ENCODE measurements at places on chromosomes 12 and 14.

DNA sequence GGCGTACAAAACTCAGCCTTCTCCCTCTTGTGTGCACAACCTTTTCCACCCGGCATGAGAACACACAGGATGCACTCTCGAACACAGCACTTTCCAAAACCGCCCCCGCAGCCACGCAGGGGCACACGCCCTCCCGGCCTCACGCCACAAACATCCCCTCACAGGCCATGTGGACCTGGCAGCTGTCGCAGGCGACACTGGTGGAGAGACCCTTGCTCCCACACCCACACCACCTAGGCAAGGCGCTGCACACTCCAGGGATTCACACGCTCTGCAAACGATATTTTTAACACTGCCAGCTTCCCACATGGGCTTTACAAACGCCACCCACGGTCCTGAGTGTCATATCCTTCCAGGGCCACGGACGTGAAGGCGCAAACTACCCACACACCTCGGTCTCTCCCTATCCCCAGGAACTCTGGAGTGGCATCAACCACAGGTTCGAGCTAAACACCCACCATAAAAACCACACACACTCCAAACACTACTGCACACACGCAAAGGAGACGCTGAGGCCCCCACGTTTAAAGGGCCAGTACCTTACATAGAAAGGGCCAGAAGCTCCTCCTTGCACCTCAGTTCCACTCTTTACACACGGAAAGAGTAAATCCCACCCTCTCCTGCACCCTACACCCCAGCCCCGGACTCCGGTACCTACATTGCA lies 12.4 kb upstream of the ITGB7 start:
- no peak for DNase-seq

GRCh38 chr12:92556637-92557421 lies 146.0 kb upstream of the PLEKHG7 start:
- no peak for DNase-seq

GRCh38 chr12:65758401-65758800 lies 65.9 kb upstream of the HMGA2 start:
- no peak for DNase-seq

- DNase-seq, result no peak
Measured at GRCh38 chr12:46904406-46905238, 78.8 kb upstream of the SLC38A4 start.

DNA sequence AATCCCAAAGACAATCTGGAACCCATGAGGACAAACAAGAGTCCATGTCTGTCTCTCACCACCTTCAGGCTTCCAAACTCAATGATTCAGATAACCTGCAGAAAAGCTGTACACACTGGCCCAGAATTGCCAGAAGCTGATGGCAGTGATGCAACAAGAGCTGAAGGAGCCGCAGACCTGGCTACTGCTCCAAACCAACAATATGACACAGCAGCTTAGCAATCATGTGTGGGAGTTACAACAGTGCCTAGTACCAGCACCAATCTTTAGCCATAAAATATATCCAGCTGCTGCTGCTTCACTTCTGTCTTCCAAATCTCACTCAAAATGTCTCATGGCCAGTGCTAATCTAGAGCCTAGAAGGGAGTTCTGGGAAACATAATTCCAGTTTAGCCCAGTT lies 22.0 kb downstream of the RPS6KA5 start:
- no peak for DNase-seq

DNA sequence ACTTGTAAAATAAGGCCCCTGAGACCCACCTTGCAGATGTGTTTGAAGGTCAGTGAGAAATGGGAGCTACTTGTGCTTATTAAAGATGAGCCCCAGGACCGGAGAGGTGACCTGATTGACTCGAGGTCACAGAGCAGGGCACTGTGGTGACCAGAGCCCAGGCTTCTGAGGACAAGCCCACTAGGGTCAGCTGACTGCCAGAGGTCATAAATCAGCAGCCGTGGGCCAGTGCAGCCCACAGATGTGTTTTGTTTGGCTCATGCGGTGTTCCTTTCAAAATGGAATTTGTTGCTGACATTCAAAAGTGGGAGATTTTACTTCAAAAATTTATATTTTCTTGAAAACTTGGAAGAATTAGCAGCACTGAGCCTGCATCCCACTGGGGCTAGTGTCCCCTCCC lies 24.5 kb downstream of the JDP2 start:
- no peak for DNase-seq

GRCh38 chr12:114924946-114925475 lies 241.0 kb upstream of the TBX3 start:
- DNase-seq, result no peak

- no peak for DNase-seq
Measured at GRCh38 chr14:22866874-22867273, 4.7 kb upstream of the LRP10 start.

GRCh38 chr12:57614178-57614947 lies 3.1 kb downstream of the ARHGEF25 start:
- no peak for DNase-seq

DNA sequence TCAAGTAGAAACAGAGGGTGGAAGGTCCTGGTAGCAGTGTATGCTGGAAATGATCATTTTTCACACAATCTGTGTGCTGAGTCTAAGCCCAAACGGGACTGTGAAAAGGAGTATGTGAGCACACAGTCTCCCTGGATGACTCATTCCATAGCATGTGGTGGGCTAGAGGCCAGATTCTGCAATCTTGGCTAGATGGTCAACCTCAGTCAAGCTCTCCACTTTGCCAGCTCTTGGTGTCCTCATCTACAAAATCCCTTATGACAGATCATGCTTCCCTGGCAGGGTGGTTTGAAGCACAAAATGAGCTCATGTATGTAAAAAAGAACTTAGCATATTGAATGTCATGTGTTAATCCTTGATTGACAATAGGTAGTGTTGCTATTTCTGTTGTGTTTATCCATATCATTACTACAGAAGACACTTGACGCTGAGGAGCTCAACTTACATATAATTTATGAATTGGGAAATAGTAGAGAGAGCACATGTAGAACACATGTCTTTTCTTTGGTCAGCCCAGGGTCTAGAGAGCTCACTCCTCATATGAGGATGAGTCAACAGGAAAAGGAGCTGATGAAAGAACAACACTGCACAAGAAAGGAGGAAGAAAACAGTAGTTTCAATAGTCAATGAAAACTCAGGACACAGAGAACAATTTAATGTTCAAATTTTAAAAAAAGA lies 517.5 kb downstream of the BCL11B start:
- DNase-seq, result no peak

GRCh38 chr14:30054201-30054600 lies 126.6 kb upstream of the PRKD1 start:
- DNase-seq, result no peak

DNA sequence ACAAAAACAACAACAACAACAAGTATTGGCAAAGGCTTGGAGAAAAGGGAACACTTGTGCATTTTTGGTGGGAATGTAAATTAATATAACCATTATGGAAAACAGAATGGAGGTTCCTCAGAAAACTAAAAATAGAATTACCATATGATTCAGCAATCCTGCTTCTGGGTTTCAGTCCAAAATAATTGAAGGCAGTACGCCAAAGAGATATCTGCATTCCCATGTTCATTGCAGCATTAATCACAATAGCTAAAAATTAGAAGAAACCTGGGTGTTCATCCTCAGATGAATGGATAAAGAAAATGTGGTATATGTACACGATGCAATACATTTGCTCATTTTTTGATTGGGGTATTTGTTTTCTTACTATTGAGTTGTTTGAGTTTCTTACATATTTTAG lies 813.0 kb downstream of the NRXN3 start:
- no peak for DNase-seq

DNA sequence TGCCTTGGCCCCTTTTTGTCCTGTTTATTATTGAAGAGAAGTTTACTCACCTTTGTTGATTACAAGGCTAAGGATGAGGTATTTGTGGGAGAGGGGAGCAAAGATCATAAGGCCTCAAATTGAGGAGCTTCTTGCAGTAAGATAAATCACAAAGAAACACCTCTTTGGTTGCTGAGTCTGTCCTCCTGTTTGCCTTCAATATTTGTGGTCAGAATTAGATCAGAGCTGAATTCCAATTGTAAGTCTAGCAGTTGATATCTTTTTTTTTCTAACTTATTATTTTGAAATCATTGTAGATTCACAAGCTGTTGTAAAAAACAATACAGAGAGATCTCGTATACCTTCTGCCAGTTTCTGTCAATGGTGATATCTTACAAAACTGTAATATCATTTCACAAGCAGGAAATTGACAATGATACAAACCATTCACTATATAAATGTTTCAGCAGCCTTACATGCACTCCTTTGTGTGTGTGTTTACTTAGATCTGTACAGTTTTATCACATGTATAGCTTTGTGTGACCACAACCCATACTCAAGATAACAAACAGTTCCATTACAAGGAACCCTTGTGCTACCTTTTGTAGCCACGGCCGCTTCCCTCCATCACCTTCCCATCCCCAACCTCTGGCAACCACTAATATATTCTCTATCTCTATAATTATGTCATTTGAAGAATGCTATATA lies 97.4 kb downstream of the KICS2 start:
- no peak for DNase-seq

GRCh38 chr12:122322501-122322900 lies 56.2 kb upstream of the VPS33A start:
- DNase-seq, result peak; percentile 22

DNA sequence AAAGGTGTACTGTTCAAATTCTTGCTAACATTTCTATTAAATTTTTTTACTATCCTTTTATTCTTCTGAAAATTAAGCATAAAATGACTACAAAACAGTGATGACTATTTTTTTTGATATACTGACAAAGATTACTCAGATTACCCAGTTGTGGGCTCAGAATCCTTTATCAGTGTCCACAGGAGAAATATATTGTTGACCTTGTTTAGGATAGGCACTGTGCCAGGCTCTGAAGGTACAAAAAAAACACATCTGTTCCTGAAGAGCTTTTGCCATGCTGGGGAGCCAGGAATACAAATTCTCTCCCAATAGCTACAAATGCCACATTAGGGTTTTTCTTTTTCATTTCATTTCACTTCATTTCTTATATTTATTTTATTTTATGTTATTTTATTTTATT lies 26.9 kb upstream of the GCH1 start:
- no peak for DNase-seq

DNA sequence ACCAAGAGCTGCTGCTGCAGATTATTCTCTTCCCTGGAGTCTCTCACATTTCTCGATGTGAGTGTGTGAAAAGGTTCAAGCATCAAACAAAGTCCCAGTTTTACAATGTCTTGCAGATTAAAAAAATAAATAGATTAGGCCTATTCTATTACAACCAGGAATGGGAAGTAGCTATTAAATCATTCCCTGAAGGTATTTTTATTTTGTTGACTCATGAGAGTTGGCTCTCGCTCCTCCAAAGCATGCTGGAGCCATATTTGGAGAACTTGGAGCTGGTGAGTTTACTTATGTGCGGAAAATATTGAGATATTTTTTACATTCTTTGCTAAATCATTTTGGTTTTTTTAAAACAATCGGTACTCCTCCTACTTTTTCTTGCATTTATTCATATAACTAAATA lies 572.3 kb downstream of the ETNK1 start:
- no peak for DNase-seq

- DNase-seq, result no peak
Measured at GRCh38 chr12:55683676-55684075, 24.0 kb downstream of the ITGA7 start.

- DNase-seq, result no peak
Measured at GRCh38 chr14:100541621-100542560, 45.3 kb downstream of the BEGAIN start.

DNA sequence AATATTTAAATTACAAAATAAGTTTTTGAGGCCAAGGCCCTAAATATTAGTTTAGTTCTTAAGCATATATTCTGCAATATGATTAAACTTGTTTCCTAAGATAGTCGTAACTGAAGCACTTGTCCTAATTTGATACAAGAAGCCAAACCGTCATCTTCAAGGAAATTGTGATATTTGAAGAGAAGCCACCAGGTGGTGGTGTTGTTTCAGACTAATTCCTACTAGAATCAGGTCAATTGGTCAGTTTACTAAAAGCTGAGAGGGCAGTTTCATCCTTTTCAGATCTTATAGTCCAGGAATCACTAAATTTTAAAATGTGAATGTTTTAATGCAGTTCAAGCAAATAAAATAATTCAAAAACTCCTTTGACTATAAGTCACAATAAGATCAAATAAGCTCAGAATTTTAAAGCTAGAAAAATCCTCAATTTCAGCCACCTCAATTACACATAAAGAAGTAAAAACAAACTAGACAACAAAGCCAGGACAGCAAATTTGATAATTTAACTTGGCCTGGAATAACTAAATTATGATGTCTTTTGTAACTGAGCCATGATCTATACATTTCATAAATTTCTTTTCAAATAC lies 7.1 kb upstream of the ARL1 start:
- DNase-seq, result peak; percentile 60

Measured in kidney capillary endothelial cell (primary cell).